ENCODE measurements at places on chromosomes 6 and 20.

DNA sequence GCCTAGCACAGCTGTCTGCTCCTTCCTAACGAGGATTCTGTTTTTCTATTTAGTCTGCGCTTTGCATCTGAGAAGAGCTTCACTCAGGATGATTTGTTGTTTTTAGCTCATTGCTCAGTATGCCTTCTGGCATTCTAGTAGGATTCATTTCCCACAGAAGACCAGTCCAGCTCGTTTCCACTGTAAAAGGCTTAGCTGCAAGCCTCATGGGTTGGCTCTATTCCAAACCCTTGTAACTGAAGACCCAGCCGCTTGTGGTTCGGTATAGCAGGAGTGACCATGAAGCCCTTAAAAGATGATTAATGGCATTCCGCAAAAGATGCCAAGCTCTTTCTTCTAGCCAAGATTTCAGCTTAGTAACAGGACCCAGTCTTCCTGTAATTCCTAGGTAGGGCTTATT lies 7.2 kb downstream of the ADGRF1 start:
- DNase-seq, result peak; percentile 74

GRCh38 chr6:140043762-140044378 lies 669.4 kb upstream of the CITED2 start:
- no peak for DNase-seq

- no peak for DNase-seq
These were observed 1.8 kb downstream of the CDH4 start for GRCh38 chr20:61253640-61254511.

DNA sequence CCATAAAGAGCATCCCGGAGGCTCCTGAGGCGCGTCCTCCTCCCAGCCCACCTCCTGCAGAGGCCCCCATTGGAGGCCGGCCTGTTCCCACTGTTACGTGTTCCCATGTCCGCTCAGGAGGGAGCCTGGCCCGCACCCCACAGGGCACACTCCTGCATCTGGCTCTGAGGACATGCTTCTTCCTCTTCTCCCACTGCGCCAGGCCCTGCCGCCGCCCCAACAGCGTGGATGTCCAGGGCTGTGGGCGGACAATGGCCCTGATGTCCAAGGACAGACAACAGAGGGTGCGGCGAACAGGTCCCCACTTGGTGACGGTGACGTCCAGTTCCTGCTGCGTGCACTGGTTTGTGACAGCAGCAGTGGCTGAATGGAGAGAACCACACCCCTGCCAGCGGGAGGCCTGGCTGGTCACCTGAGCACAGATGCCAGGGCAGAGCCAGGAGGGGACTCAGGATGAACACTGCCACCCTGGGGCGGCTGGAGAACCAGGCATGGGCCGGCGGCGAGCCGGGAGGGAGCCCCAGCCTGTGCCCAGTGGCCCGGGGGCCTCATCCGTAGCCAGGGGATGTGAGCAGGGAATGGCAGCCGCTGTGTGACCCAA lies 26.6 kb downstream of the FRMD1 start:
- DNase-seq, result no peak

DNA sequence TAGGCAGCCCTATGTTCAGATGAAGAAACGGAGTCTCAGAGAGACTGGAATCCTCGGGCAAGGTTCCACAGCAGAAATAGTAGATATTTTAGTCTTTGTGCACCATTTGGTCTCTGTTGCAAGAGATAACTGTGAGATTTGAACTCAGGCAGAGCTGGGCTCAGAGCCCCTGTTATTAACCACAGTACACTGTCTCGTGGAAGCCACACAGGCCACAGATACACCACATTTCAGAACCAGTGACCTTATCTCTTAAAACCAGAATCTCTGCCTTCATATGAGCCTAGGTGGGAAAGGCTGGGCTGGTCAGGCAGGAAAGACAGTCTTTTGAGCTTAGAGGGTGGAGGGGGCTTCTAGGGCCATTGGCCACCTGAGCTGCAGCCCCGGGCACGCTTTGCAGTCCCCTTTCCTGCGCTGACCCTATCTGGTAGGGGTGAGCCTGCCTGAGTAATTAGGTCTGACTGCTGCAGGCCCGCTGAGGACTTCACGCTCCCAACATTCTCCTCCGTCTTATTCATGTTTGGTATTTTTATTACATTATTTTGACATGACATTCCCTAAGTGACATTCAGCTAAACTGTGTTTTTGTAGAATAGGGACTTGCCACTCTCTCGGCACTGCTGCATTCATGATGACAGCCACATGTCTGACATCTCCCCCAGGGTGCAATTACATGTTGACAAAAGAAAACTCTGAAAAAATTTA lies 71.1 kb downstream of the KCNB1 start:
- no peak for DNase-seq

GRCh38 chr20:24587384-24588046 lies 118.1 kb downstream of the SYNDIG1 start:
- DNase-seq, result no peak

DNA sequence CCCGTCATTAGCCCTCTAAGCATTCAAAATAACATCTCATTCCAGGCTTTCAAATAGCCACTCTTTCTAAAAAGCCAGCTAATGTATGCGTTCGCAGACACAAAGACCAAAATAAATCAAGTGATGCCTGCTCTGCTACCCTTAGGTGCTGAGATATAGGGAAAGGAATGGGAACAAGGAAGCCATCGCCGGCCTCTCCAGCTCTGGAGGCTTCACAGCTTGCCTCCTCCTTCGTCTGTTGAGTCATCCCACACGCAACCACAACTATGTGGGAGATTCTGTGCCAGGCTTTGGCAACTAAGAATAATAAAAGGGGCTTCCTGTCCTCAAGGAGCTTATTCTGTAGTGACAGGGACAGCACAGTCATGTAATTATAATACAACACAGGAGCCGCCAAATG lies 27.3 kb upstream of the SLC22A23 start:
- DNase-seq, result no peak

DNA sequence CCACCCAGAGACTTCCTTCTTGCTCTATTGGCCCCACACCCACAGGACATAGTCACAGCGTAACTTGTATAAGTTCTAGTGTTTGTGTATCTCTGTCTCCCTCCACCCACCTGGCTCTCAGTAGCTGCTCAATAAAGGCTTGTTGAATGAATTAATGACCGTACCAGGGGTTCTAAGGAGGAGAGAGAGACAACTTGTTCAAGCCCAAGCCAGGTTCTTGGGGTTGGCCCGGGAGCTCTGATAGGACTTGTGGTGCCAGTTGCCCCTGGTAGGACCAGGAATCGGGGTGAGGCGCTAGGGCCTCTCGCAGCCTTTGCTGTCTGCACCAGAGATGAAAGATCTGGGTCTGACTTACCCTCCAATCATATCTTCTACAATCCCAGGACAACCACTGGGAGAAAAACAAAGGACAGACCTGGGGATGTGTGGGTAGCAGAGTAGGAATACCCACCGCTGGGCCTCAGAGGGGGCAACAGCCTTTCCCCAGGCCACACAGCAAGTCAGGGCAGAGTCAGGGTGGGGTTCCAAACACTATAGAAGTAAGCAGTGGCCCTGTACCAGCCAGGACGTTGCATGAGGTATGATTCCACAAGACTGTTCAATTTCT lies 5.3 kb upstream of the TGM2 start:
- no peak for DNase-seq

DNA sequence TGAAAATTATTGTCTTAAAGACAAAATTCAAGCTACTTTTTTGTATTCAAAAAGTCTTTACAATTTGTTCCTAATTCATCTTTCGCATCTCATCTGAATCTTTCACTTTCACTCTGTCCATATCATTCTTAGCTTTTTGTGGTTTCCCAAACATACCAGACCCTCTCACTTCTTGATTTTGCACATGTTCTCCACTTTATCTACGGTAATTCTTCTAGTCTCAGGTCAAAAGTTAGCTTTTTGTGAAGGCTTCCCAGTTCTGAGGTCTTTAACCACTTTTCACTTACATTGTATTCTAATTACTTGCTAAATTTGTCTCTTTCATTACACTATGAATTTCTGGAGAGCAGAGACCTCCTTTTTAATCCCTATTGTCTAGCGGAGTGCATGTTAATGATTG lies 34.6 kb upstream of the EPHA7 start:
- no peak for DNase-seq

GRCh38 chr20:17545127-17545526 lies 13.9 kb upstream of the BFSP1 start:
- DNase-seq, result no peak

GRCh38 chr6:112939563-112939962 lies 592.4 kb downstream of the RFPL4B start:
- DNase-seq, result no peak

GRCh38 chr6:3808199-3808598 lies 41.0 kb upstream of the FAM50B start:
- no peak for DNase-seq

DNA sequence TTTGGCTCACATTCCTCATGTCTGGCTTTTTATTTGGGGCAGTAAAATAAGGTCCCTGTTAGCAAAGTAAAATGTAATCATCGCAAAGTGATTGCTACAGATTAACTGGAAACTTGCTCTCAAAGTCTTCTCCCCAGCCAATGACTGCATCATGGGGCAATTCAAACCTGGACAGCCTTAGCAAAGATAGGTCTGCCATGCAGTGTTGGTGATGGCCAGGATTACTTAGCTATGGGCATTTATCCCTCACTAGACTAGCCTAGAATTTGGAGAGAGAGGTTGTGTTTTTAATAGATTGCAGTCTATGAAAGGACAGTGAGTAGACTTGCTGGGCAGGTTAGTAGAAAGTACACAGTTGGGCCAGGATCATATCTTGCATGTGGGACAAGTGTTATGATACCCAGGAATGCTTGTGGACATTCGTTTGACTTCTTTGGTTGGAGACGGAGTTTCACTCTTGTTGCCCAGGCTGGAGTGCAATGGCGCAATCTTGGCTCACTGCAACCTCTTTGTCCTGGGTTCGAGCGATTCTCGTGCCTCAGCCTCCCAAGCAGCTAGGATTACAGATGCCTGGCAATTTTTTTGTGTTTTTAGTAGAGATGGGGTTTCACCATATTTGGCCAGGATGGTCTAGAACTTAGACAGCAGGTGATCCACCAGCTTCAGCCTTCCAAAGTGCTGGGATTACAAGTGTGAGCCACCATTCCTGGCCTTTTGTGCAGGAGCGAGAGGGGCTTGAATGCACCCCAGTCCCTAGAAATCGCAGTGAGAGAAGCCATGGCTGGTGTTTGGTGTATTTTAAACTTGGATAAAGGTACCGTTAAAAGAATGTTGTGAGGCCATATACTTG lies 3.4 kb downstream of the RPS12 start:
- DNase-seq, result no peak

GRCh38 chr6:106612671-106613416 lies 16.5 kb downstream of the RTN4IP1 start:
- no peak for DNase-seq

GRCh38 chr20:845226-845868 lies 11.8 kb downstream of the FAM110A start:
- DNase-seq, result no peak

GRCh38 chr20:25032478-25033264 lies 25.3 kb downstream of the ACSS1 start:
- no peak for DNase-seq

DNA sequence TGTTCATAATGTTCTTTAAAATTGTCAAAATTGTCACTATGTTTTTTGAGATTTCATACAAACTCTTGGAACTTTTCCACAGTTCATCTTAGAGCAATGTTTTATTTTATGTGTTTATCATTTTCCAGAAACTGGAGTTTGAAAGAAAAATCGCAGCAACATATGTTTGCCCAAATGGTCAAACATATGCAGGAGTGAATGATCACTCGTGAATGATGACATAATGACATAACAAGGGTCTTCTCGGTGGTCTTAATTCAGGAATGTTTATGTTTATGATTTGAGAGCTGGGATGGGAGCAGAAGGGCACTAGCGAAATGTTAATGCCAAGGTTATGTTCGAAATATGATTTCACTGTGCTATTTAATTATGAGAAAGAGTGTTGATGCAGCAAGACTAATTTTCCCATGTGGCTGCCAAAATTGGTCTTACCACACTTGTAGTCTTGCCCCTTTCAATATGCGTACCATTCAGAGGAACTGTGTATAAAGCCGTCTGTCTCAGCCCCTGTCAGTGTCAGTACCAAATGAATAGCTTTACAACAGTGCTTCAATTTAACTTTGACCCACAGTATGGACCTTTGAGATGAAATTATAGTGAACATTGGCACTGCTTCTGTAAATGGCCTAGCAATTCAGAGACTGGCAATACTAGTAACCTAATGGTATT lies 152.3 kb downstream of the CARMIL1 start:
- no peak for DNase-seq

GRCh38 chr6:108596956-108597355 lies 36.2 kb downstream of the FOXO3 start:
- DNase-seq, result no peak

- no peak for DNase-seq
These were observed 5.3 kb upstream of the CST7 start for GRCh38 chr20:24943731-24944130.

- DNase-seq, result no peak
These were observed 33.5 kb downstream of the CYB5R4 start for GRCh38 chr6:83893024-83893423.

- no peak for DNase-seq
These were observed 135.4 kb downstream of the CDC5L start for GRCh38 chr6:44522871-44523270.

DNA sequence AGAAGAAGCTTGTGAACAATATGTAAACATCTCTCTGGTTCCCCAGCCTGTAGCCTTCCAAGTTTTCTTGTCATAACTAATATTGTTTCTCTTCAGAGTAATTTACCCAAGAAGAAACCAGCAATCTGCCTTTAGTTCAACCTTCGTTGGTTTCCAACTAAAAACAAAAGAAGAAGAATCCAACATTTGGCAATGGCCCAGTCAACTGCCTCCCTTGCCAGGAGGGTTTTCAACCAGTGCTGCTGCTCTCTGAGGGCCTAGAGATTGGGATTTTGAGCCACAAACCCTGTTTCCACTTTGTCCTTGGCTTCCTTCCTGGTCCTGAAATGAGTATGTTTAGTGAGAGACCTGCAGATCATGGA lies 395.8 kb upstream of the CNR1 start:
- no peak for DNase-seq

DNA sequence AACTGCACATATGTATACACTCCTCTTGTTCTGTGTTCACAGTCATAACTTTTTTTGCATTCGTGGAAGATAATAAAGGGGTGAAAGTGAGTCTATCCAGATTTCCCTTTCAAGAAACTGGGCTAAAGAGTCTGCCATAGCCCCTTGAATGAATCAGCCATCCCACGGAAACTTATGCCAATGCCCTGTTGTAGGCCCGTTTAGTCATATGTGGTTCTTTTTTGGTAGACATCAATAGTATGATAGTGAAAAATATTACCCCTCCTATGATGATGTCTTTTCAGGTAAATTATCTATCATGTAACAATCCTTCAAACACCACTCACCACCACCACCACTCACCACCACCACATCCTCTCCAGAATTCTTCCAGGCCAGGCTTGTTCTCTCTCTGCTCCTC lies 99.9 kb upstream of the MYLIP start:
- no peak for DNase-seq

All from glomerular endothelial cell (primary cell).